ENCODE measurements at places on chromosomes 3 and 15.

- DNase-seq, result no peak
Observed at GRCh38 chr15:79157631-79158592, 67.3 kb upstream of the RASGRF1 start.

GRCh38 chr3:155492841-155493240 is 199.4 kb upstream of the STRIT1 start:
- DNase-seq, result no peak

DNA sequence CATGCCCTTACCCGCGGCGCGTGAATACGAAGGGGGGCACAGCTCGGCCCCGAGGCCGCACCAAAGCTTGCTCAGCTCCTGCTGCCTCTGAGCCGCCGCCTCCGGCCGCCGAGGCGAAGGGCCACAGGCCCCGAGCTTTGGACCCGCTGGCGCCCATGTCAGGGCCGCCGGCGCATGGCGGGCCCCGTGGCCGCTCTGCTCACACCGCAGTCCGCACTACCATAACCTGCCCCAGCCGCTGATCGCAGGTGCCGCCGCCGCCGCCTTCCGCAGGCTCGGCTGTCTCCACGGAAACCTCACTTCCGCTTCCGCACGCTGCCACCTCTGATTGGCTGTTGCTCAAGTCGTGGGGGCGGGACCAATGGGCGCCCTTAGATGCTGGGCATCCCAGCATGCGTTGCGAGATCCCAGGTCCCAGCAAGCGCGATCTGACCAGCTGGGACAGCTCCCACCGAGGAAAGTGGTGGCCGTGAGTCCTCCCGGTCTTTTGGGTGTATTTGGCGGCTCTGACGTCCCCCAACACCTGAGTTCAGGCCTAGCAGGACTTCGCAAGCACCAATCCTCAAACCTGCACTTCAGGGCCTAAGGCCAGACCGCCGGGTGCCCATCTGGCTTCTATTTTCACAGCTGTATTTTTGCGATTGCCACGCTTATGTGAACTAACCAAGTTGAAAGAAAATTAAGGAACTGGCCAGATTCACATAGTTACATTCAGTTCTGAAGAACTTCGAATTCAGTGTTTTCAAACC is at the start of gene TUSC2:
Gene TUSC2 (minus strand): TSS at position 281 of the 749 bp plus-strand sequence. CDS start 124 bp downstream, at position 157.
- peak; percentile 99 for DNase-seq

DNA sequence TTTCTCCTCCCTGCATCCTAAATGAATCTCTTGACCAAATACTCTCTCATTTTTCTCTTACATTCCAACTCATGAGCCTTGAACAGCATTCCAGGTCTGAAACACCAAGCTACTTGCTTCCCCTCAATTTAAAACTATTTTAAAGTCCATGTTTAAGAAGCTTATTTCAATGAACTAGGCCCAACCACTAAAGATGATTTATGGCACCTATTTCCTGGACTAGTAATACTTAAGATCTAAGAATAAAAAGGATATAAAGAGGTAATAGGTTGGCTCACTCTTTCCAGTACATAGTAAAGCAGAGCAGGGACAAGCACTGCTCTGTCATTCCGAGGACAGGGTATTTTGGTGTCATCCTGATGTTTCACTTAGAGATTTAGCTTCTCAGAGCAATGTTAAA is 219.3 kb upstream of the TMCO5A start:
- no peak for DNase-seq

GRCh38 chr3:35946121-35946853 is 307.0 kb downstream of the ARPP21 start:
- DNase-seq, result no peak

- DNase-seq, result no peak
Observed at GRCh38 chr15:55613727-55614126, 25.6 kb upstream of the PYGO1 start.

GRCh38 chr3:159804726-159805410 is 183.8 kb upstream of the IL12A start:
- peak; percentile 82 for DNase-seq

GRCh38 chr3:150388498-150389418 is 19.3 kb upstream of the TSC22D2 start:
- no peak for DNase-seq

- peak; percentile 21 for DNase-seq
Observed at GRCh38 chr3:18062657-18063025, 320.2 kb upstream of the TBC1D5 start.

GRCh38 chr3:94429517-94429916 is 366.7 kb downstream of the NSUN3 start:
- DNase-seq, result no peak

DNA sequence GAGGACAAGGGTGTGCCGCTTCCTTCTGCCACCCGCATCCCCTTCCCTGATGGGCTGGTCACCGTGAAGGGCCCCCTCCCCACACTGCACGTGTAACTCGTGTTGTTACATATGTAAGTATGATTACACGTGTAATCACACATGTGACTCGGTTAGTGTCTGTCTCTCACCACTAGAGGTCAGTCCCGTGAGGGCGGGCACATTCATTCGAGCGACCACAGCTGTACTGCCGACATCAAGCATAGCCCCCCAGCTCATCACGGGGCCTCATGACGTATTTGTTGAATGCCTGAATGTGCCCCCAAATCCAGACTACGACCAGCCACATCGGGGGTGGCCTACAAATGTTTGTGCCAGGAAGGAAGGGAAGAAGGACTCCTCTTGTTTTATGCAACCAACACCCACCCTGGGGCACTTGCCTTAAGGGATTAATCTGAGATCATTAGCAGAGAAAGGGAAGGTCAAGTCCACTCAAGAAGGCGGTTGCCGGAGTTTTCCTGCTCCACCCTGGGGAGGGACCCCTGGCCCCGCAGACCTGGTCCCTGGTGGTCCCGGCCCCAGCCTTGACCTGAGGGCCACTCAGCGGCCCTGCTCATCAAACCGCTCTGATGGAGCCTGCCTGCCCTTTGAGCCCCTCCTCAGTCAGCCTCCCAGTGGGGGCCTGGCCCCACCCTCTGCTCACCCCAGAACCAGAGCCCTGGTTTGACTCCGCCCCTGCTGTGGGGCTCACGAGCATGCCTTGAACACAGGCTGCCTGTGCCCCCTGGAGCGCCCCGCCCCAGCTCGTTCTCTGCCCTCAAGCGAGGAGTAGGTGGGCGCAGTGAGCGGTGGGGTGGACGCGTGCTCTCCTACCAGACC is 52.8 kb downstream of the RGMA start:
- DNase-seq, result peak; percentile 65

DNA sequence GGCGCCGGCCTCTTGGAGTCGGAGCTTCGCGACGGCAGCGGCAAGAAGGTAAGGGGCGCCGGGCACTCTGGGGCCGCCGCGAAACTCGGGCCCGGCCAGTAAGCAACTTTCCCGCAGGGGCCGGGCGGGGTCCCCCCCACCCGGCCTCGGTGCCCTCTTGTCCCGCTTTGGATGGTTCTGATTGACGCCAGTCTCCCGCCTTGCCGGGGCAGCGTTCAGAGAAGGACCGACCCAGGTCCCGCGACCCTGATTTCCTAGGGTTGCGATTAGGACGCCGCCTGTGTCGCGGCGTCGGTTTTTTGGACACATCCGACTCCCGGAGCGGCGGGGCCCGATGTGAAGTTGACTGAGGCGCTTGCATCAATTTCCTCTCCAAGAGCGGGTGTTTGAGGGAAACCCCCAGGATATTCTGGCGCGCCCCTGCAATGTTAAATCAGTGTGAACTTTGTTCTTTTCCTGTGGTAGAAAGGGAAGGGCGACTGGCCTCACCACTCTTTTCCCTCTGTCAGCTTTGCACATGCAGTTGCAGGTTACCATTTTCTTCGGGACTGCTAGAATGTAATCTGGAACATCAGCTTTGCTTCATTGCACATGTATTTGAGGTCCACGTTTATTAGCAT is 755 bp downstream of the PDE8A start:
- peak; percentile 95 for DNase-seq

DNA sequence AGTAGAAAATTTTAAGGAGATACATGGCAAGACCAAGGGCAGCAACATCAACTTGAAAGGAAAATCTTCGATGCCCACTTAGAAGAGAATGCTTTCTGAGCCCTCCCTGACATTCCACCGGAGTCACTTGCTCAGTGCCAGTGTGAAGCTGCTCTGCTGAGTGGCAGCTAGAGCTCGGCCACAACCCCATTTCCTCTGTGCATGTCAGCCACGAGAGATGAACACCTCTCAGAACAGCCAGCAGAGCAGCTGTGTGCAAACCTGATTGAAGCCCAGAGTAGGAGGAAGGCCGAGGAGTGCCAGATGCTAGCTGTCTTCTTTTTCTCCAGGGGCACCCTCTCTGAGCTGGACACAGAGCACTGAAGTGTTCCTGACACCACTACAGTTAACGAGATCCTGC is 12.2 kb downstream of the TARS3 start:
- no peak for DNase-seq

- DNase-seq, result peak; percentile 66
Observed at GRCh38 chr15:41621200-41622193, 38.7 kb upstream of the MGA start.

DNA sequence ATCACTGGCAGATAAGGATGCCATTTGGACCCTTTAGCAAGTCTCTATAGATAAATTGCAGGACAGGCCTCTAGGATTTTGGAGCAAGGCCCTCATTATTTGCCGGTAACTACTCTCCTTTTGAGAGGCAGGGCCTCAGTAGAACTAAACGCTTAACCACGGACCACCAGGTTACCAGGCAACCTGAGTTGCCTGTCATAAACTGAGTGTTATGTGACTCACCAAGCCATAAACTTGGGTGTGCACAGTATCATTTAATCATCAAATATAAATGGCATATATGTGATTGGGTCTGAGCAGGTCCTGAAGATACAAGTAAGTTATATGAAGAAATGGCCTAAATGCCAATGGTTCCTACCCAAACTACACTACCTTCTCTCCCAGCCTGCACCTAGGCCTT is 93.2 kb downstream of the BCHE start:
- no peak for DNase-seq

DNA sequence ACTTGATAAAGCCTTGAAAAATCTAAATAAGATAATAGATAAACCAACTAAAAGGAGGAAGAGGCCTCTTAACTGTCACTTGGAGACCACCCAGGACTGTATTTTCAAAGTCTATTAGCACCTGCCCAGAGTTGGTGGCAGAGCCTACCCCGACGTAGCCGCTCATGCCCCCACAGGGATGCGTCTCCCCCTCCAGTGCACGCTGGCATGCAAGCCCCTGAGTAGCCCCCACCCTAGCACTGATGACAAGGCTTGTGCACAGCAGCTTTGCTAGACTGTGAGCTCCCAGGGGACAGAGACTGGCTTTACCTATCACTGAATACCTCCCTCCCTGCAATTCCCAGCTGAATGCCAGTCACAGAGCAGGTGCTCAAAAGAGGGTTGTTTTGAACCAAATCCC is 54.1 kb upstream of the HES1 start:
- no peak for DNase-seq

DNA sequence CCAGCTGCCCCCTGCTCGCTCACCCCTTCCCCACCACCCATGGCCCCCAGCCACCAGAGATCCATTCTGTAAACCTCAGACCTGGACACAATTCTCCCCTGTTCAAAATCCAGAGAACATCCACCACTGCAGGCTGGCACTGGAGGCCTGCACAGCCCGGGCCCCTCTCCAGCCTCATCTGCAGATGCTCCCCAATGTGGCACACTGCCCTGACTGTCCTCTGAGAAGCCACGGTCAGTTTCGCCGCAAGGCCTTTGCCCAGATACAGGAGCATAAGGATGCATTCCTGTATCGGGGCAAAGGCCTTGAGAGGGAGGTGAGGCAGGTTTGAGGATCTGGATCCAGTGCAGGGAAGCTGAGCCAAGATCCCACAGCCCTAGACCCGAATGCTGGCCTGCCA is 175.4 kb upstream of the LINGO1 start:
- DNase-seq, result no peak

GRCh38 chr15:76139368-76140073 is 79.7 kb downstream of the TMEM266 start:
- DNase-seq, result peak; percentile 93

DNA sequence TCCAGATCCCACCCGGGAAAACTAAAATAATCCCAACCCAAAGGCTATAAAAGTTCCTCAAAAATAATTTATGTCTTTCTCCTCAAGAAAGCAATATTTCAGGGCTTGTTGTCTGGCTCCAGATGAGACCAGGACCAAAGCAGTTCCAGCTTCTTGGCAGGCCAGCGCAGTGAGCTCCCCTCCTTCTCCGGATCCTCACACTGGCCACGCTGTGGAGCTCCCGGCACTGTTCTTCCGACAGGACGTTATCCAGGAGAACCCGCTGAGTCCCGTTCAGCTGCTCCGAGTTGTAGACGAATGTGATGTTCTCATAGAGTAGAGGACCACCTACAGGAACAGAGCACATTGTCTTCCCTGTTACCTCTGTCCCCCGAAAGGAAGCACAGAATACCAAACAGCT is 146.3 kb downstream of the P3H2 start:
- DNase-seq, result no peak

DNA sequence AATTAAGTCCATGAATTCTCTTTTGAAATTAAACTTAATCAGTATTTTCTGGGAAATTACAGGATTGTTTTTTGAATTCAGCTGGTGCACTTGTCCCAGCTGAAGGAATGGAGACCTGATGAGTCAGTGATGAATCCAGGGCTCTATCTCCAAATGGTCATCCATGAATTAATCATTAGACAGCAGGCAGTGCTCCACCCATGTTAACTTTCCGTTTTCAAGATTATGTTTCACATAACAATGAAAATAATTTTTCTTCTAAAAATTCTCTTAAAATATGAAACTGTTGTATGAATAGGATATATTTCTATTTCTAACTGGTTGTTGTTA is 13.9 kb upstream of the PAQR9 start:
- DNase-seq, result peak; percentile 41

DNA sequence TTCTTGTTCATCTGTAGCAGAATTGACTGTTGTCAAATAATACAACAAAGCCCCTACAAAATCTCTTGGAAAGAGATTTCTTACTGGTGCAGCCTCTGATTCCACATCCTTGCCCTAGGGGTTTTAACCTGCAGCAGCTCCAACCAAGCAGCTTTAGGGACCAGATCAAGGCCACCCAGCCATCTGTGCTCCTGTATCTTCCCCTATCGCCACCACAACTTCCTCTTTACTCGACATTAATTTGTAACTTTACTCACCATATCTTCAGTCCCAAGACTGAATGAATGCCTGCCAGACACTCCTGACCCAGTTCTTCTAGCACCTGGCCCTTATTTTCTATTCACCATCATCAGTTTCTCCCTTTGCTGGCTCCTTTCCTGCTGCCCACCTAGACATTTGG is 156.6 kb upstream of the IL12A start:
- DNase-seq, result no peak

Data from suppressor macrophage treated with lipopolysaccharide for 1 hour (primary cell).